ENCODE measurements at places on chromosomes 4 and X. TPM values are rescaled to one million over a fixed set of nuclear protein-coding genes. Genes with fewer than 3 reads are reported as not detected.

FATE1 gene
- polyA plus RNA-seq = 0.40 TPM

DNA sequence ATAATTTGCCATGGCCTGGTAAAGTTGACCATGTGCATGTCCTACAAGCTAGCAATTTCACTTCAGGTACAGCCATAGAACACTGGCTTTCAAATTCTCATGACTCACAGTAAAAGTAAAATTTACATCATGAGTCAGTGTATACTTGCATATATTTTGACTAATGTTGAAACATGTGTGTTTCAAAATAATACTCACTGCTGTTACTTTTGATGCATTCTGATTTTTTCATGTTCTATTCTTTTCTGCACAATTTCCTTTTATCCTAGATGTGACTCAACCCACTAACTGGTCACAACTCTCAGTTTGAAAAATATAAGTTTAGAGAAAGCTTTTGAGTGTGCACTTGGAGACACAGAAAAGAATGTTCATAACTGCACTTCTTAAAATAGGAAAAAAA is 365.7 kb downstream of the FGF13 start:
- DNase-seq = no peak

DNA sequence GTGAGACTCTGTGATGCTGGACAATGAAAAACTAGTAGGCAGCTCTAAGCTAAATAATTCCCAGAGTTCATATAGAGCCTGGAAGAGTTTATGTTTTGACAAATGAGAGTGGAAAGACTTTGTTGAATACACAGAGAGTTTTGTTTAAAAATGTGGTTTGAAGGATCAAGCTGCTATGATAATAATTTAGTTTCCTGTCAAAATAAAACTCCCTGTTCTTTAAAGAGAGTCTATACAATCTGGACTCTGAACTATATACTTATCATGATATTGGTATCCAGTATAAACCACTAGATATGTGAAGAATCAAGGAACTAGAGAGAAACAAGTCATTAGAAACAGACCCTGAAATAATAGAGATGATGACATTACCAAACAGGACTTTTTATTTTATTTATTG is 158.6 kb downstream of the C4orf33 start:
- no peak for DNase-seq

GRCh38 chr4:12852338-12853307 is 631.5 kb downstream of the RAB28 start:
- DNase-seq = peak; percentile 53

GRCh38 chrX:153829799-153830639 is at the start of gene PDZD4:
PDZD4 (minus strand) TSS chrX:153830544; CDS start chrX:153830298, 246 bp downstream.
- no peak for DNase-seq

GRCh38 chr4:183905593-183906488 is 734 bp downstream of the STOX2 start:
- DNase-seq = no peak

PALLD gene
- 223 TPM for polyA plus RNA-seq

SPANXN3 gene
- polyA plus RNA-seq = not detected

GRCh38 chr4:1166509-1167243 is 5.7 kb downstream of the SPON2 start:
- DNase-seq = no peak

CNGA1 gene
- polyA plus RNA-seq = 4.2 TPM

Measured in right renal cortex interstitium (tissue), 3 donors.